HuH-7.5 (cell line): ENCODE measurements at places on chromosomes 5 and 9.

GRCh38 chr5:130061746-130062145 lies 157.5 kb downstream of the CHSY3 start:
- no peak for DNase-seq

DNA sequence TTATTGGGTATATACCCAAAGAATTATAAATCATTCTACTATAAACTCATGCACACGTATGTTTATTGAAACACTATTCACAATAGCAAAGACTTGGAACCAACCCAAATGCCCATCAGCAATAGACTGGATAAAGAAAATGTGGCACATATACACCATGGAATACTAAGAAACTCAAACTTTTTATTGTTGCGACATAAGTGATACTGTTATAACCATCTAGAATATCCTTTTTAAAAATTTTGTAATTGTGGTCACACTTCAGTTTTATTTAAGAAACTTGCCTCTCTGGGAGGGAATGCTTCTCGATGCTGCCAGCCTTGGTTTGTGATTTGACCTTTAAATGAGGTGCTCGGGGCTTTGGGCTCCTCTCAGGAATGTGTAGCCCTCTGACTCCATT lies 200.9 kb upstream of the OTULINL start:
- DNase-seq = no peak

DNA sequence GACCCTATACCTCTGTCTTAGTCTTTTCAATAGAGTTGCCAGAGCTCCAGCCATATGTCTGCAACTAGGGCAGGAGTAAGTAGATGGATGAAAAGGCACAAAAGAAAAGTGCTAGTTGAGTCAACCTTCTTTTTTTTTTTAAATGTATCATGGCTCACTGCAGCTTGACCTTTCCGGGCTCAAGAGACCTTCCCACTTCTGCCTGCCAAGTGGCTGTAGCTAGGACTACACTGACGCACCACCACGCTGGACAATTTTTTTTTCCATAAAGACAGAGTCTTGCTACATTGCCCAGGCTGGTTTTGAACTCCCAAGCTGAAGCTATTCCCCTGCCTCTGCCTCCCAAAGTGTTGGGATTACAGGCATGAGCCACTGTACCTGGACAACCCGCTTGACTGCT lies 27.3 kb downstream of the FOXE1 start:
- no peak for DNase-seq

DNA sequence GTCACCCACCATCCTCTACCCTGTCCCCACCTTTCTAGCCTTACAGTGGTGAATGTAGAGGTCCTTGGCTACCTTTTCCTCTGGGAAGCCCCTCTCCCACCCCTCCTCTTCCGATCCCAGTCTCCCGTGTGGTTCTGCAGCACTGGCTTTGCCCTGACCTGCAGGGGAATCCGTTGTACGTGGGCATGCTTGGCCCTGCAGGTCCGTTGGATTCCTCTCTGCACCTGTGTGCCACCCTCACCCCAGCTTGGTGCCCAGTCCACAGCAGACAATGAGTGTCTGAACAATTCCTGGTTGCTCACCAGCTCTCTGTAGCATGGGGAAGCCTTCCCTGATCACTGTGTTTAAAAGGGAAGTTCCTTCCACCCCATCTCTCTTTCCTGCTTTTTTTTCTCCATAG lies 185.1 kb downstream of the PAX5 start:
- no peak for DNase-seq

DNA sequence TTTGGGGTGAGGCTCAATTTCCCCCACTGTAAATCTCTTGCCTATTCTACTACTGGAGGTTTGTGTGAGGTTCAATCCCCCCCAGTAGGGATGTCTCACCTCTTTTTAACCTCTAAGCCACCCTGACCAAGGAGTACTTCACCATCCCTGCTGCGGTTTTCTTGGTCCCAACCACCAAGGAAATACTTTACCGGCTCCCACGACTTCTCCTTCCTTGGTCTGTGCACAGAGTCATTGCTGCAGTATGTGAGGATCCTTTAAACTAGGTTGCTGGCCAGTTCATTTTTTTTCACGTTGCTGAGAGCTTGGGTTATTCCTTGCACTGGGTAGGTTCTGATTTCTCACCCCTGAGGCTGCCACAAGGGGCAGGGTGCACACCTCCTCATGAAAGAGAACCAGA lies 22.5 kb upstream of the HMGCS1 start:
- DNase-seq = no peak
